ENCODE measurements at places on chromosomes 11 and 22.

DNA sequence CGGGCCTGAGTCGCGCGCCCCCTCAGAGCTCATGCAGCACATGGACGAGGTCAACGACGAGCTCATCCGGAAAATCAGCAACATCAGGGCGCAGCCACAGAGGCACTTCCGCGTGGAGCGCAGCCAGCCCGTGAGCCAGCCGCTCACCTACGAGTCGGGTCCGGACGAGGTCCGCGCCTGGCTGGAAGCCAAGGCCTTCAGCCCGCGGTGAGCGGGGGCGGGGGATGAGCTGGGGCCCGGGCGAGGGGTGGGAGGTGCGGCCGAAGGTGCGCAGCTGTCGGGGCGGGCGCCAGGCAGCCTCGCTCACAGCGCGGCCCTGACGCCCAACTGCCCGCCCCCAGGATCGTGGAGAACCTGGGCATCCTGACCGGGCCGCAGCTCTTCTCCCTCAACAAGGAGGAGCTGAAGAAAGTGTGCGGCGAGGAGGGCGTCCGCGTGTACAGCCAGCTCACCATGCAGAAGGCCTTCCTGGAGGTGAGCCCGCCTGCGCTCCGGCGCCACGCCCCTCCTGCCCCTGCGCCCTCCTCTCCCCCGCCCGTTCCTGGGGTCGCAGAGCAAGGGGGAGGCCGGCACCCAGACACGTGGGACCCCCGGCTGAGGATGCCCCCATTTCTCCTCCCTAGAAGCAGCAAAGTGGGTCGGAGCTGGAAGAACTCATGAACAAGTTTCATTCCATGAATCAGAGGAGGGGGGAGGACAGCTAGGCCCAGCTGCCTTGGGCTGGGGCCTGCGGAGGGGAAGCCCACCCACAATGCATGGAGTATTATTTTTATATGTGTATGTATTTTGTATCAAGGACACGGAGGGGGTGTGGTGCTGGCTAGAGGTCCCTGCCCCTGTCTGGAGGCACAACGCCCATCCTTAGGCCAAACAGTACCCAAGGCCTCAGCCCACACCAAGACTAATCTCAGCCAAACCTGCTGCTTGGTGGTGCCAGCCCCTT is 20.5 kb downstream of the EPS8L2 start:
- peak; percentile 80 for DNase-seq

DNA sequence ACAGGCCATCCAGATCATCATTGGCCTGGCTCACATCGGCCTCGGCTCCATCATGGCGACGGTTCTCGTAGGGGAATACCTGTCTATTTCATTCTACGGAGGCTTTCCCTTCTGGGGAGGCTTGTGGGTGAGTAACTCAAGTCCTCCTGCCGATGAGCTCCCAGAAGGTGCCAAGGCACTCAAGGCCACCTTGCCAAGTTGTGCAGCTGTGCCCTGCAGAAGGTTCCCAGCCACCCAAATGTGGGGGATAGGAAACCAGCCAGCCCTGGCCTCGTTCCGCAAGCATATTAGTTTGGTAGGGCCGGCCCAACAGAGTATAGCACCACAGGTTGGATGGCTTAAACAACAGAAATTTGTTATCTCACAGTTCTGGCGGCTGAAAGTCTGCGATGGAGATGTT is 4.0 kb downstream of the MS4A8 start:
- no peak for DNase-seq

DNA sequence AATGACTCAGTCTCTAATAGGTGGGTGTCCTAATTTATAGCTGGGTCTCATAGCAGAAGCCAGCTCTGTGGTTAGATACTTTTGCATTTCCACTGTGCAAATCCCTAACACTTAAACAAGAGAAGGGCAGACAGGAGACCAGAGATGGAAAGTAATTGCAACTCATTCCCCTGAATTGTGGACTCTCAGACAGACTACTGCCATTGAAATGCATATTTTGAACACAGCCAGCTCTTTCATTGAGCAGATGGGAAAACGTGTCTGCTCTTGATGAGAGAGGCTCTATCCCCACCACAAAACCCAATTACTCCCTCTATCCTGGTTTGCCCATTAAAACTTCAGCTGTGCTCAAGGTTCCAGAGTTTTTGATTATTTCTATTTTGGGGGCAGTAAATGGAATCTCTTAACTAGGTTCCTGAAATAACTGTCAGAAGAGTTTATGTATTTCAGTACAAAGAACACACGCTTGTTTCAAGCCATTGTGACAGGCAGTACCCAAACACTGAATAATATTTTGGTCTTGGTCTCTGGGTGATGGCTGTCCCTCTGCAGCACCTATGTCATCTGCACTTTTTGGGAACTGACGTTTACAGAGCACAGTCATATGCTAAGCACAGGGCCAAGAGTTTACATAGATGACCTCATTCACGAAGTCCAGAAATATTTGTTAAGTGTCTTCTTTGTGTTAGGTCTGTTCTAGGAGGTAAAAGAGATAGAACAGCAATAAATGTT is 41.7 kb downstream of the FAM227A start:
- DNase-seq = no peak

DNA sequence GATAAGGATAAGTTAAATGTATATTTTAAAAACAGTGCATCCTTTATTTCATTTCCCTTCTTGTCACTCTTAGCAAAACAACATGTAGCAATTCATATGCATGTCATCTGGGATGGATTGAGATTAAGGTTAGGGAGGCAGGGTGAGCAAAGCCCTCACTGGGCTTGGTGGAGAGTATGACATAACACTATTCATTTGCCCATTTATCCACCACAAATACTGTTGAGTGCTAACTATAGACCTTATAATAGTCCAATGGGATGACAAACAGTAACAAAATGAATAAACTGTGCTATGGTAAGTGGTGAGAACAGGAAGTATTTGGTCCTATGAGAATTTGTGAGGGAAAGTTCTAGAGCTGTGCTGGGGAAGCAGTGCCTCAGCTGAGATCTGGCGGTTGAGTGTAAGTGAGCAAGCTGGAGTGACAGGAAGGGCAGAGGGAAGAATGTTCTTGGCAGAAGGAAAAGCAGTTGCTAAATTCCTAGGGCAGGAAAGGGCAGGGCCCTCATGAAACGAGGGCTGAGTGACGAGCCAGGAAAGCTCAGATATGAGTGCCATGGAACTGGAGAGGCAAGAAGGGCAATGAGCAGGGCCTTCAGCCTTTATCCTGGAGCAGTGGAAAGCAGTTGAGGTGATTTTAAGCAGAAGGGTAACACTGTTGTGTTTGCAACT is 6.7 kb downstream of the HSD17B12 start:
- DNase-seq = no peak

GRCh38 chr11:110977661-110978060 is 265.4 kb upstream of the ARHGAP20 start:
- DNase-seq = no peak

DNA sequence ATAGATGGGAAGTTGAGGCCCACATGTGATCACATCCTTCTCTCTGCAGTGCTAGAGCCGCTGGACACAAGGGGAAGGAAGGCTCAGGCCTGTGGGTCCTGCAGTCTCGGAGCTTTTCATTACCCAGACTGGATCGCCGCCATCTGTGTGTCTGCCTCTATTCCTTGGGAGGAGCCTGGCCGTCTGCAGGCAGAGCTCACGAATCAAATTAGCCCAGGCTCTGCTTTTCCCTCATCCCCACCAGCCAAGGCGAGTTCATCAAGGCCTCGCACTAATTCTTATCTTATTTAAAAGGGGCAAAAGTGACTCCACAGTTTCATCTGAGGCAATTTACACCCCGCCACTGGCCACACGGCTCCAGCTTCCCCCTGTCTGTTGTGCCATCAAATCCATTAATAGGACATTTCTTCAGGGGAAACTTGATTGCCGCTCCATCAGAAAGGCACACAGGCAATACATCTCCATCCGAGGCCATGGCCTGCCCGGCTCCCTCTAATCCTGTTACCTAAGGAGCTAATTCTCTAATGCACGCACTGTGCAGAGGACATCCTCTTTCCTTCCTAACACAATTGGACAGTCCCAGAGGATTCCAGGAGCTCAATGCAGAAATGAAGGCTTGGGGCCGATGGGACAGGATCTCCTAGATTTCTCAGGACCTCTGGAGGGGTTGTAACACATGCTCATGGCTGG is 3.3 kb upstream of the HTR3A start:
- no peak for DNase-seq

- no peak for DNase-seq
These were observed 19.6 kb downstream of the CHID1 start for GRCh38 chr11:890794-891540.

- DNase-seq = no peak
These were observed 1.7 kb downstream of the KLHDC7B start for GRCh38 chr22:50547263-50547985.

GRCh38 chr11:130865091-130865773 is 51.0 kb downstream of the SNX19 start:
- DNase-seq = peak; percentile 86

DNA sequence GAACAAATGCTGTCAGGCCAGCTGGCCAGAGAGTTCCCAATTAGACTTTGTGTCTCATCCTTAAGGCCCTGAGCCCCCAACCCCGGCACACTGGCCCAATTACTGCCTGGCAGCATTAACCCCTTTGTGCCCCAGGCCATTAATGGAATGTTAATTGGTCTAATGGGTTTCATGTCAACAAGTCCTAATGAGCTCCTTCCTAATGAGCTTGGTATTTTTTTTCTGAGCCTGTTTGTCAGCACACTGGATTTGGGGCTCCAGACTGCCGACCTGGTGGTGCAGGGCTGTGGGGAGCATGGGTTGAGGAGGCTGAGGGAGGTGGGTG is 148.8 kb downstream of the FEZ1 start:
- DNase-seq = no peak

- no peak for DNase-seq
These were observed 12.3 kb downstream of the AMOTL1 start for GRCh38 chr11:94780432-94780831.

GRCh38 chr11:35389112-35389511 is 30.2 kb downstream of the SLC1A2 start:
- DNase-seq = peak; percentile 10

GRCh38 chr11:117143871-117144476 is at the start of gene PAFAH1B2:
Gene PAFAH1B2, plus strand, starts transcription at chr11:117144287. Its CDS starts 8,161 bp downstream, at chr11:117152448.
- peak; percentile 97 for DNase-seq

DNA sequence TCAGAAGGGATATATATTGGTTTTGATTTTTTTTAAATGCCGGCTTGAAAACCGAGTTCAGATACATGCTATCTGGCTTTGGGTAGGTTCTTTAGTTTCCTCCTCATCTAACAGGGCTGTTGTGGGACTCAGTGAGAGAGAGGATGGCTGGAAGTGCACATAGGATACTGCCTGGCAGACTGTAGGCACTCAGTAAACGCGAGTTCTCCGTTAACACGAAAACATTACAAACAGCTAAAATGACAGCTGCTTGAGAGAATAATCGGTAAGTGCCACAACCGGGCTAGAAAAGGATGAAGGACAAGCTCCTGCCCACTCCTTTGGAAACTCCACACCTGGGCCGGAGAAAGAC is 369 bp downstream of the XRRA1 start:
- no peak for DNase-seq

- DNase-seq = no peak
These were observed 8.7 kb downstream of the OR52A5 start for GRCh38 chr11:5129457-5129877.

GRCh38 chr11:32225571-32226285 is 134.9 kb downstream of the RCN1 start:
- DNase-seq = no peak

DNA sequence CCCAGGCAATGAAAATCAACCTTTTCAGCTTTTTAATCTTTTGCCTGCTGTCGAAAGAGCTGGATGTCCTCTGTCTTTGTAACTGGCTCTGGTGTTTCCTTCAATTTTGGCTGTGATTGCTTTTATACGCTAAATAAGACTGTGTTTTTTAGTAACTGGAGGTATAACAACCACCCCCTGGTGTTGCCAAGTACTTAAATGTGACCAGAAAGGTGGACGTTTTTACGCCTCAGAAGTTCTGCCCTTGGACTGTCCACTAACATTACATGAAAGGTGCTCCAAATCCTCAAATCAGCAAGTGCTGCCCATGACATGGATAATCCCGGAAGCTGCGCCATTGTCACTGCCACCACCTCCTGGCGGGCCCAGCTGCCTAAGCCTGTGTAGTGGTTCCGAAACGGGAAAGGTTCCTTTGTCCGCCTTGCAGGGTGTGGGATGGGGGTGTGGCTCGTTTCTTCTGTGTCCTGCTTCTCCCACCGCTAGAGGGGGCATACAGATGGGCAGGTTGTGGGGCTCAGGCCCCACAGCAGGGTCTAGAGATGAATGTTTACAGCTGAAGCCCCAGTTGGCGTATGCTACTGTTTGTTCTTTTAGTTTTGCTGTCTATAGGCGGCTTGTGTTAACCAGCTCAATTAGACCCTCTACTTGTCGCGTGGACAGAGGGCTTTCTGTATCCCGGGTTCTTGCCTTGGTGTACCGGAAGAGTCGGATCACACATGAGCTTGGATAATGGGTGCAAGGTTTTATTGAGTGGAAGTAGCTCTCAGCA is 82.2 kb upstream of the SEPTIN5 start:
- DNase-seq = no peak

DNA sequence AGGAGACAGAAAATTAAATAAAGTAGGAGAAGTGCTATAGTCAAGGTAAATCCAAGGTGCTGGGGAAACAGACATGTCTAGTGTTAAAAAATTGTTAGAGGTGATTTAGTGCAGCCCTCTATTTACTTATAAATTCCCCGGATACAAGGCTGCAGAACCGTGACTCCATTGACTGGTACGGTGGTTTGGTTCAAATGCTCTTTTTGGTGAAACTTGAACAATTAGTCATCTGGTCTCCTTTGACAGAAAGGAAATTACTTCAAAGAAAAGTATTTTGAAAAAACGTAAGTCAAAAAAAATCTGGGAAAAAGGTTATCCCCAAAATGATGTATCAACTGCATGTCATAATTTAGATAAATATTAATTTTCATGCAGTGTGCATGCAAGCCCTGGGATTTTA is 399.2 kb downstream of the CNTN5 start:
- no peak for DNase-seq

DNA sequence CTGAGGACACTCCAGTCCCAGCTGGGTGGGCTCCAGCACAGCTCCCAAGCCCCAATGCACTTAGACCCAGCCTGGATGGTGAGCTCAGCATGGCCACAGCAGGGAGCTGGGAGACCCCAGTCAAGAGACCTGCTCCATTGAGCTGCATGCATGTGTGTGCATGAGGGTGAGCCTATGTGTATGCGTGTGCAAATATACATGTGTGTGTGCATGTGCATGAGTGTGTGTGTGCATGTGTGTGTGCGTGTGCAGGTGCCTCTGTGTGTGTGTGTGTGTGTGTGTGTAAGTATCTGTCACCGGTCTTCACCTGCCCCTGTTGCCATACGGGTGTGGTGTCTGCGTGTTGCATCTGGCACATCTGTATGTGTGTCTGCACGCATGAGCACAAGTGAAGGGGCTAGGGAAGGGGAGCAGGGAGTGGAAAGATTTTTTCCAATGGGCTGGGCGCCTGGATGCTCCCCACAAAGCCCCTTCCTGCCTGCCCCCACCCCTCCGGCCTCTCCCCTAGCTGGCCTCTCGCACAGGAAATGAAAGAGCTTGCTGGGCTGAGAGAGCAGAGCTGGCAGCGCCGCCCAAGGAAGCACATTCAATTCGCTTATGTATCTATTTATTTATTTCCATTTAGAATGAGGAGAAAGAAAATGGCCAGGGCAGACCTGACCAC is 4.1 kb downstream of the TSPAN32 start:
- DNase-seq = no peak

DNA sequence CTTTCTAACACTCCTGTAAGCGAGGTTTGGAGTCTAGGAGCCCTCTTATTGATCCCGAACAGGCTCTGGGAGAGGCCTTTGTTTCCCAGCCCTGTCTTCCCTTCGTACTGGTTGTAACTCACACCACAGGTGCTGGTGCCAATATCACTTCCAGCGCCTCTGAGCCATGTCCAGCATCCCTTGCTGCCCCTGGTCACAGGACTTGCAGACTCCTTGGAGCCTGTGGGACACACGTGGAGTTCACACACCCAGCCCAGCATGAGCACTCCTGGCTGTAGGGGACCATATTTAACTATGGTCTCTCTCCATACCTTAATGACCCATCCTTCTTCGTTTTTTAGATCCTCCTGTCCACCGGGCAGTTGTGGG is 2.2 kb downstream of the ZBTB16 start:
- no peak for DNase-seq
